ENCODE measurements at places on chromosomes 5 and 9.

- peaks cover 68% of the 10 kb centered on the region for H3K4me1 ChIP-seq
- peak overlapping the region; percentile 94 for H3K27ac ChIP-seq
- peak overlapping the region; percentile 62 for H3K4me3 ChIP-seq
- H3K27me3 ChIP-seq = no peaks in the 10 kb centered on the region
- H3K36me3 ChIP-seq = peaks cover 5% of the 10 kb centered on the region
Measured at GRCh38 chr5:170301981-170302652, 4.5 kb upstream of the LCP2 start.

DNA sequence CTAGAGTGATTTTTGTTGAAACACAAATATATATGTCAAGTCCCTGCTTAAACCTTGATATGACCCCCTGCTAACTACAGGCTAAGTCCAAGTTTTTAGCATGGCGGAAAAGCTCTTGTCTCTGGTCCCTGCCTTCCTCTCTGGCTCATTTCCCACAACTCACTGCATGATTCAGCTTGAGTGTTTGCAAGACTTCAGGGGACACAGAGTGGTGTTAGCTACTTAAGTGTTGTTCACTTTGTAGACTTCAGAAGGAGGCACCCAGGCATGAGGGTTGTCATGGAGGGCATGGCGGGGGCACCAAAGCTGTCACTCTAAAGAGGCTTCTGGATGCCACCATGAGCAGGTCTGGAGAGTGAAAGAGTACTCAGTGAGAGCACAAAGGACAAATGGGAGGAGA, 362.4 kb upstream of the ACTBL2 start:
- H3K27me3 ChIP-seq = no peaks in the 10 kb centered on the region
- H3K4me3 ChIP-seq = no peak overlapping the region
- no peak for DNase-seq
- H3K4me1 ChIP-seq = no peaks in the 10 kb centered on the region
- no peaks in the 10 kb centered on the region for H3K36me3 ChIP-seq

GRCh38 chr5:180486636-180487149, 7.5 kb upstream of the CNOT6 start:
- no peak overlapping the region for H3K27ac ChIP-seq
- no peaks in the 10 kb centered on the region for H3K36me3 ChIP-seq
- no peak overlapping the region for H3K4me3 ChIP-seq
- DNase-seq = no peak
- peaks cover 3% of the 10 kb centered on the region for H3K4me1 ChIP-seq

GRCh38 chr9:92349771-92350739, 24.3 kb downstream of the CENPP start:
- H3K27me3 ChIP-seq = no peaks in the 10 kb centered on the region
- H3K4me1 ChIP-seq = no peaks in the 10 kb centered on the region
- H3K27ac ChIP-seq = no peak overlapping the region
- DNase-seq = no peak
- peaks cover 51% of the 10 kb centered on the region for H3K36me3 ChIP-seq
- H3K4me3 ChIP-seq = no peak overlapping the region

- peaks cover 3% of the 10 kb centered on the region for H3K27me3 ChIP-seq
- no peak overlapping the region for H3K27ac ChIP-seq
- H3K36me3 ChIP-seq = peaks cover 25% of the 10 kb centered on the region
- DNase-seq = no peak
Measured at GRCh38 chr5:52767766-52768480, 19.8 kb upstream of the ITGA1 start.

DNA sequence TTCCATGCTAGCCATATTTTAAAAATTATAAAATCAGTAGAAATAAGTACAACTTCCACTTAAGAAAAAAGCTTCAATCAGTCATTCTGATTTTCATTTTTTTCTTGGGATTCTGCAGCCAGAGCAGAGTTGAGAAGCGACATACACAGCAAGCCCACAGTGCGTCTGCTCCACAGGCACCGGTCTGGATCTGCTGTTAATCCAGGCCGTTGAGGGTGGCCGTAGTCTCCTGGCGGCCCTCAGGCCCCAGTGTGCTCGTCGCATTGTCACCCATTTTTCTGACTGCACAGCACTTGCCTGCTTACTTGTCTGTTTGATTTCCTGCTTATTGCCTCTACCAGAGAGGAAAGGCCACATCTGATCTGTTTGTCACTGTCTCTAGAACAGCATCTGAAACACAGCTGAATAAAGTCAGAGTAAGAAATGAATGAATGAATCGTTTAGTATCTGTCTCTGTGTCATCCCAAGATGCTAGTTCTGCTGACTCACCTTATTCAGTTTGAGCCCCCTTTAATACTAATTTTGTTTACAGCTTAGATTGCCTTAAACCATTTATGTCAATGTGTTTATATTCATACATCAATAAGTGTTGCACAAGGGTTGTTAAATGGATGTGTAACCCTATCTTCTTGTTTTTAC, 11.6 kb upstream of the ASPN start:
- H3K27ac ChIP-seq = no peak overlapping the region
- H3K36me3 ChIP-seq = peaks cover 1% of the 10 kb centered on the region
- no peak overlapping the region for H3K4me3 ChIP-seq
- H3K4me1 ChIP-seq = peaks cover 3% of the 10 kb centered on the region

DNA sequence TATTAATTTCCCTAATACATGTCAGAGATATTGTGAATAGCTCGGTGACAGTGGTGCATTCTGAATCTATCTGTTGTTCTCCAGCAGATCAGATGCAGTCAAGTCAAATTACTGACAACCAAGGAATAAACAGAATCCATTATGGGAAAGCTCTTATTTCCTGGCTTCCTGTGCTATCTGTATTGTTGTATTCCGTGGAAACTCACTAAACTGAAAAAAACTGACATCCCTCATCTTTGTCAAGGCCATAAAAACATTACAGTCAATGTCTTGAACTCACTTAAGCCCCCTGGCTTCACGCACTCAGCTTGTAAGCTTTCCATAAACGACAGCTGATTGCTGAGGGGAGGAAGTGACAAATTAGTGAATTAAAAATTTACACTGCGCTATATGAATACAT, 245.9 kb downstream of the CTNND2 start:
- no peaks in the 10 kb centered on the region for H3K36me3 ChIP-seq
- H3K4me3 ChIP-seq = no peak overlapping the region
- no peaks in the 10 kb centered on the region for H3K27me3 ChIP-seq
- DNase-seq = no peak

DNA sequence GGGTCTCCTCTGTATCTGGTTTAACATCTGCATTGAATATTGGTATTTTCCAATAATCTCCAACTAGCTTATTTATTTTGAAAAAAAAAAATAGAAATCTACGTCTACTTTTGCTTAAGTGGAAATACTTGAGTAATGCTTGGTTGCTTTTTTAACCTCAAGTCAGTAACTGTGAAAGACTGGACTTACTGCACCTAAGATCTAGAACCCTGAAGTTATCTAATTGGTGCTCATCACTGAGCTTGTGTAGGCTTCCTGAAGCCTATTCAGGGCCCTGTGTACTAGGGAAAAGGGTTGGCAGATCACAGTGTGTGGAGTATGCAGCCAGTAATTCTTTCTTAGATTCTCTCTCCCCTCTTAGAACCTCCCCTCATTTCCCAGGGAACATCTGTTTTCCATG, 16.2 kb downstream of the SLC1A1 start:
- no peak for DNase-seq
- no peak overlapping the region for H3K4me3 ChIP-seq
- H3K27ac ChIP-seq = no peak overlapping the region
- H3K4me1 ChIP-seq = no peaks in the 10 kb centered on the region
- peaks cover 2% of the 10 kb centered on the region for H3K27me3 ChIP-seq

GRCh38 chr9:38274800-38275199, 117.7 kb upstream of the ALDH1B1 start:
- DNase-seq = peak; percentile 22
- no peak overlapping the region for H3K4me3 ChIP-seq
- peaks cover 18% of the 10 kb centered on the region for H3K27me3 ChIP-seq
- peaks cover 17% of the 10 kb centered on the region for H3K4me1 ChIP-seq

GRCh38 chr5:126438868-126439267, 15.7 kb downstream of the GRAMD2B start:
- H3K36me3 ChIP-seq = peaks cover 31% of the 10 kb centered on the region
- no peak overlapping the region for H3K4me3 ChIP-seq
- peaks cover 29% of the 10 kb centered on the region for H3K4me1 ChIP-seq
- no peaks in the 10 kb centered on the region for H3K27me3 ChIP-seq
- DNase-seq = no peak

DNA sequence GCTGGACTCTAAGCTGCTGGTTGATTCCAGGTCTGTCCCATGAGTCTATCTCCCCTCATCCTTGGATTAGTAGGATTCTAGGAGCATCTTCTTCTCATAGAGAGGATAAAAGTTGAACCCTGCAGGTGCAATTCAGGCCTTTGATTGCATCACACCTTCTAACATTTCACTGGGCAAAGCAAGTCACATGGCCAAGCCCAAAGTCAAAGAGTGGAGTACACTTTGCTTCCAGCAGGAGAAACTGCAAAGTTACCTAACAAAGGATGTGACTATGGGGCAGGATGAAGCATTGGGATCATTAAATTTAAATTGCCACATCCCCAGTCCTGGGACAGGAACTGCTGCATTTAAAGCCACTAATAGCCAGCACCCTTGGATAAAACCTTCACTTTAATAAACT, 51.0 kb upstream of the EGFLAM start:
- no peaks in the 10 kb centered on the region for H3K4me1 ChIP-seq
- H3K27ac ChIP-seq = no peak overlapping the region
- no peak for DNase-seq
- peaks cover 12% of the 10 kb centered on the region for H3K27me3 ChIP-seq
- no peak overlapping the region for H3K4me3 ChIP-seq

- H3K27me3 ChIP-seq = no peaks in the 10 kb centered on the region
- H3K4me3 ChIP-seq = peak overlapping the region; percentile 38
Measured at GRCh38 chr5:62689599-62690368, 111.2 kb downstream of the LRRC70 start.

DNA sequence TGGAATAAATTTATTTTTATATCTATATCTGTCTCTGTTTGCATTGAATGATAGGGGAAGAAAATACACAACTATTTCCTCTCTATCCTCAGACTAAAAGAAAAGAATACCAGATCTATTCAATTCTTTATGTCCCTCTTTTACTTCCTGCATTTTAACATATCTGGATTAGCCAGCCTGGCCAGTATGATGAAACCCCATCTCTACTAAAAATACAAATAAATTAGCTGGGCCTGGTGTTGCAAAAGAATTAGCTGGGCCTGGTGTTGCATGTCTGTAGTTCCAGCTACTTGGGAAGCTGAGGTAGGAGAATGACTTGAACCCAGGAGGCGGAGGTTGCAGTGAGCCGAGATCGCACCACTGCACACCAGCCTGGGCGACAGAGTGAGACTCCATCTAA, 182.0 kb downstream of the LURAP1L start:
- no peak overlapping the region for H3K27ac ChIP-seq
- no peaks in the 10 kb centered on the region for H3K27me3 ChIP-seq
- DNase-seq = no peak
- no peak overlapping the region for H3K4me3 ChIP-seq

- H3K4me3 ChIP-seq = peak overlapping the region; percentile 70
- no peak overlapping the region for H3K27ac ChIP-seq
- DNase-seq = no peak
- no peaks in the 10 kb centered on the region for H3K36me3 ChIP-seq
- H3K27me3 ChIP-seq = peaks cover 34% of the 10 kb centered on the region
Measured at GRCh38 chr5:58459146-58460001, 512 bp downstream of the PLK2 start.

DNA sequence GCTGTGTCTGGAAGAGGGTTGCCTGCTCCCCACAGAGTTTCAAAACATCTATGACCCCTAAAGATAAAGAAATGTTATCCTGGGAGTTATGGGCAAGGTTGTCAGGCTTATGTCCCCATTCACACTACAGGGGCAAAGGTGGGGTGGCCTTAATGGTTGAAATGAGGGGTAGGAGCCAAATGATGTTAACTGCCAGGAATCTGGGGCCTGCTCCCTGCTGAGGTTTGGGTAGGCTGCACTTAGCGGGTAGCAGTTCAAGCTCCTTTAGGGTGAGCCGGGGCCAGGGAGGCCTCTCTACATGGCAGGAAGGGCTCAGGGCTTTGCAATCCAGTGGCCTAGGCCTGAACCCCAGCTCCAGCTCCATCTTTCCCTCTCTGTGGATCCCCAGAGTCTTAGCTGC, 3.0 kb downstream of the FGF18 start:
- no peak overlapping the region for H3K4me3 ChIP-seq
- H3K27me3 ChIP-seq = peaks cover 30% of the 10 kb centered on the region
- no peaks in the 10 kb centered on the region for H3K36me3 ChIP-seq
- H3K4me1 ChIP-seq = peaks cover 15% of the 10 kb centered on the region
- DNase-seq = no peak

DNA sequence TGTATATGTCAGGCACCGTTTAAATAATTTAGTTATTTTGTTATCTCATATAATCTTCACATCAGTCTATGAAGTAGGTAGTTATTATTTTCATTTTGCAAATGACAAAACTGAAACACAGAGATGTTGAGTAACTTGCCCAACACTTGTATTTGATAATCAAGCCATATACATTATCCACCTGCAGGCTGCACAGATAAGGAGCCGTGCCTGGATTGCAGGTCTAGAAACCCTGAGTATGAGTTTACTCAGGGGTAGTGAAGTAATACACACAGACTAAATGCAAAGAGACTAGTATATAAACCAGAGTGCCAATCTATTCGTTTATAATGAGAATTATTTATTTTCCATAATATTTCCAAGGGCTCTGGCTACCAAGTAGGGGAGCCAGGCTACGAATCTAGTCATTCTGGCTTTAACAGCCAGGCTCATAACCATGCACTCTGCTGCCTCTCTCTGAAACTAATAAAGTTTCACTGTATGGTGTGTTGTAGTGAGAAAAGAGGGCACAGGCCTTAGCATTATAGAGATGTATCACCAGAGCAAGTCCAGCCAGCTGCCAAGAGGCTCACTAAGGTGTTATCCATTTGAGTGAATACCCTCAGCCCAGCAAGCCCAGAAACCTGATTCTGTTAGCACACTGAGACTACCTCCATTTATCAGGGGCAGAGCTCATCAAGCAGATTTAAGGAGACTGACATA, 4.5 kb downstream of the HEMGN start:
- peaks cover 31% of the 10 kb centered on the region for H3K4me1 ChIP-seq
- no peaks in the 10 kb centered on the region for H3K36me3 ChIP-seq
- no peak overlapping the region for H3K27ac ChIP-seq
- no peak for DNase-seq
- H3K4me3 ChIP-seq = no peak overlapping the region

GRCh38 chr5:14439087-14439871, 142.3 kb upstream of the OTULINL start:
- H3K36me3 ChIP-seq = peaks cover 4% of the 10 kb centered on the region
- H3K27ac ChIP-seq = no peak overlapping the region
- DNase-seq = no peak
- peaks cover 25% of the 10 kb centered on the region for H3K27me3 ChIP-seq
- peaks cover 28% of the 10 kb centered on the region for H3K4me1 ChIP-seq
- no peak overlapping the region for H3K4me3 ChIP-seq

DNA sequence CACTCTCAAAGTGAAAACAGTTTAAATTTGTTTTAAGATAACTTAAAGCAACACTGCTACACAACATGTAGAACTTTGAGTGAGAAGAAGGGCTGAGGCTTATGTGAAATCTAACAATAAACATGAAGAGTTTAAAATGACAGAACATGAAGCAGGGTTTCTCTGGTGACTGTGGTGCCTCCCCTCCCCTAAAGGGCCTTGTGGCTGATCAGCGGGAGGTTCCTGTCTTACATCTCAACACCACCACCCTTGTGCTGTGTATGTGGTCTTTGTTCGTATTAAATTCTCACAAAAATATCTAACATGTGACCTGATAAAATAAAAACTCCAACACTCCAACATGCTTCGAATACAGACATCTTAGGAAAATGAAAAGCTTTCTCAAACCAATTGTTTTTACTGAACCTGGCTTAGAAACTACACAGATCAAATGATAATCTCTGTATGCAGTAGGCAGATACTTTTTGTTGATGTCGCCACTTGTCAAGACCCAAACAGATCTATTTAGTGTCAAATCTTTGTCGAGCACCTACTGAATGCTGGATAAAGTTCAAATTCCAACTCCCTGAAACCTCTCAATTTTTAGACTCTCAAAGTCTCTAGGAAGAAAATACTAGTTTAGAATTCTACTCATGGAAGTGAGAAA, 9.9 kb upstream of the IQGAP2 start:
- H3K4me1 ChIP-seq = peaks cover 45% of the 10 kb centered on the region
- H3K27ac ChIP-seq = peak overlapping the region; percentile 71
- H3K27me3 ChIP-seq = no peaks in the 10 kb centered on the region
- H3K36me3 ChIP-seq = peaks cover 8% of the 10 kb centered on the region
